ENCODE measurements at places on chromosomes 12 and 14.

- DNase-seq = no peak
Measured at GRCh38 chr14:70685474-70686197, 43.9 kb downstream of the TTC9 start.

DNA sequence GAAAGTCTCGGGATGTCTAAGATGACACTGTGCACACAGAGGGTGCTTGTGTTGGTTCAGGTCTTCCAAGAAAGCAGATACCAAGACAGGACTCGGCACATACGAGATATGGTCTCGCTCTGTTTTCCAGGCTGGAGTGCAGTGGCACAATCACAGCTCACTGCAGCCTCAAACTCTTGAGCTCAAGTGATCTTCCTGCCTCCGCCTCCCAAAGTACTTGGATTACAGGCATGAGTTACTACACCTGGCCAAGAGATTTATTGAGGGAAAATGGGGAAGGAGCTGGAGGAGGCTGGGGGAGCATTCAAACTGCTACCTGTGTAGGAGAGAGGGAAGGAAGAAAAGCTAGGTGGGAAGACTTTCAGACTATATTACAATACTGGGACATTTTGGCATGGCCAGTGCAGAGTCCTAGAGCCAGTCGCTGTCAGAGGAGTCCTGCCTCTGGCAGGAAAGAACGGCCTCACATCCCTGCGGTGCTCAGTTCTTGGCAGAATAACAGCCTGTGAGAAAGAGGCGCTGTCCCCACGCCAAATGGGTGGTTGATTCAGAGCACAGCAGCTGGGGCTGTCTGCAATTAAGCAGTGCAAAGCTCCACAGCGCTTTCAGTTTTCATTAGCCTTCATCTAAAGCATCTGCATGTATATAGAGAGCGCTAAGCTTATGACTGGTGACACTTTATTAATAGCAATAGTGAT lies 18.3 kb downstream of the SLC17A8 start:
- DNase-seq = no peak

DNA sequence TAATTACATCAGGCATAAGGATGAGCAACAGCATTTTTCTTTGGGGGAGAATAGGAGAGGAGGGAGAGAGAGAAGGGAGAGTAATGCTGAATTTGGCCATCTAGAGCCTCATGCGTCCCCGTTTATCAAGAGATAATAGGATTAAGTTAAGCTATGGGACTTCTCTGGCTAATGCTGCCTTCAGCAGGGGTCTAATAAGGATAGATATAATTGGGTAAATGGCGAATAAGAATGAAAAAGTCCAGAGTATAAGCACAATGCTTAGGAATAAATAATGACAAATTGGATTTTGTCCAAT lies 470.0 kb downstream of the EGLN3 start:
- DNase-seq = no peak

- no peak for DNase-seq
Measured at GRCh38 chr12:44507461-44507860, 368.7 kb downstream of the NELL2 start.

DNA sequence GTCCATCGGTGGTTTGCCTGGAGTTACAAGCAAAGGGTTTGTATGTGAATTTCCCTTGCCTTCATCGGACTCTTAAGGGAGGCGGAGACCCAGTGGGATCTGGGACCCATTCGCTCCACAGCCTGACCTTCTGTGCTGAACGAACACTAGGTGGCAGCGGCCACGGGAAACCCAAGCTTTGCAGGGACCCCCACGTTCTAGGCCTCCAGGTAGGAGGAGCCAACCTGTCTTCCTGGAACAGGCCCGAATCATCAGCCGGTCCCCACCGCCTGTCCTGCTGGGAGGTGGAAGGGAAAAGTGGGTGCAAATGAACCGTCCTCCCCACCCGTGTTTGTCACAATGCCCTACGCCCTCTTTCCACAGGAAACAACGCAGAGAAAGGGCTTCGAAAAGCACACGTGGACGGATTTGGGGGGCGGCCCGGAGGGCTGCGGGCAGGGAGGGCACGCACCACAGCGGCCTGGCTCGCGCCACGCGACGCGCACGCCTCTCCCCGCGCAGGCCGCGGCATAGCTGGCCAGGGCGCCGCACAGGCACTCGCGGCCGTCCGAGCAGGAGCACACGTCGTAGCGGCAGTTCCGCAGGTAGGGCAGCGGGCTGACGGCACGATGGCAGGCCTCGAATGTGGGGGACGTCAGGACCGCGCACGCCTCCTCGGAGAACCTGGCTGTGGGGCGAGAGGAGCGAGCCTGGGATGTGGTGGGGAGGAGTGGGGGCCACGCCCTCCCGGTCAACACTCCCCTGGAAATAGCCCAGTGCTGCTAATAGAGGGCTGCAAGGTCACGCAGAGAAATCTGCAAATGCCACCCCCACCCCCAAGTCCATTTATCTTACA lies 67.8 kb downstream of the VWF start:
- DNase-seq = no peak

DNA sequence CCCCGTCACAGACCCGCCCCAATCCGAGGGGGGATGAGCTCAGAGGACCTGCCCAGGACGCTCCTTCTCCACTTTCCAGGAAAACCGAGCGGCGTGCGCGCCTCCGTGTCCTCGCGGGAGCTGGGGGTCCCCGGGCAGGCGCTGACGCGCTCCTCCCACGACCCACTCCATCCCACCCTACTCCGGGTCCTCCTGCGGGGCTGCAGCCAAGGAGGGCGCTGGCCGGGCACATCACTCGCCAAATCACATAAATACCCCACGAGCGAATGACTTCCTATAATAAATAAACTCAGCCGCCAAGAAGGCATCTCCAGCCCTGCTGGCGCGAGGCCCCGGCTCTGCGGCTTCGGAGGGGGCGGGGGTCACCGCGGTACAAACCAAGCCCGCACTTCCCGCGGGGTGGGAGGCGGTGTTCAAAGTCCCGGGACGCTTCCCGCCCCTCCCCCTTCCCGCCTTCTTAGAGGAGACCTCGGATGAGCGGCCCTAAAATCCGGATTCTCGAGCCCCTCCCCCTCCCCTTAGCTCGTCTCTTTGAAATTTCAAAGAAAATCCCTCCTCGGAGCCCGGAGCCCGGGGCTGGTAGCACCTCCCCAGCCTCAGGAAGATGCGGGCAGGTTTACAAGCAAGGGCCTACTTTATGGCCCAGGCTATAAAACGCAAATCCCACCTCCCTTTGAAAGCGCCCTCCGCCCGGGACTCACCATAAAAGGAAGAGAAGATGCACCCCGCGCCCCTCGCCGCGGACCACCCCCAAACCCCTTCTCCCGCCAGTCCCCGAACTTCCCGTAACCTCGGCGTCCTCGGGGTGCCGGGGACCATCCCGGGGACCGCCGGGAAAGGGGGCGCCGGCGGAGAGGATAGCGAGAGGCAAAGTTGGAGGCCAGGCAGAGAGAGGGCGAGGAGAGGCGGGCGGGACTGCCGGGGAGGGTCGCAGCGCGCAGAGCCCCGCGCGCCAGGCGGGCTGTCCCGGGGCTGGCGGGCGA lies 712 bp upstream of the FZD10 start:
- DNase-seq = no peak

DNA sequence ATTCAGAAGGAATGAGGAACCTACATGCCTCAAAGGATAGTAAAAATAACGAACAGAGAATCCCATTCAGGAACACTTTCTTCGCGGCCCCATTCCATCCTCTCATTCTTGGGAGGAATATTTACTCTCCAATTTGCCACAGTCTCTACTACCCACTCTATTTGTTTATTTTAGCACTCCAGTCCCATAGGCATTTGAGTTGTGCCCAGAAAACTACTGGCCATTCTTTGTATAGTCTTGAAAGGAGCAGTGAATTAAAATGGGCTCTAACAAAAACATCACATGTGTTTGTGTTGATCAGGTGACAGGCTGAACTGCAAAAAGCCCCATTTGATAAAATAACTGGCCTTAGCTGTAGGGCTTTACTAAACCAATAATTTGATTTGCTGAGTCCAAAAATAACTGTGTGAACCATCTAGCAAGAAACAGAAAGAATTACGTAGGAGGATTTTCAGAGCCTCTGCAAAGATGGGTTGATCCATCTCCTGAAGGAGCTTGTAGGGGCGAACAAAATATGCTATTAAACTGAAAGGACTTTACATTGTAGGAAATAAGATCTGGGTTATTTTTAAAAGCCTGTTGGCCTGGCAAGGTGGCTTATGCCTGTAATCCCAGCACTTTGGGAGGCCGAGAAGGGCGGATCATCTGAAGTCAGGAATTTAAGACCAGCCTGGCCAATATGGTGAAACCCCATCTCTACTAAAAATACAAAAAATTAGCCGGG lies 142.3 kb upstream of the CPNE8 start:
- DNase-seq = no peak

DNA sequence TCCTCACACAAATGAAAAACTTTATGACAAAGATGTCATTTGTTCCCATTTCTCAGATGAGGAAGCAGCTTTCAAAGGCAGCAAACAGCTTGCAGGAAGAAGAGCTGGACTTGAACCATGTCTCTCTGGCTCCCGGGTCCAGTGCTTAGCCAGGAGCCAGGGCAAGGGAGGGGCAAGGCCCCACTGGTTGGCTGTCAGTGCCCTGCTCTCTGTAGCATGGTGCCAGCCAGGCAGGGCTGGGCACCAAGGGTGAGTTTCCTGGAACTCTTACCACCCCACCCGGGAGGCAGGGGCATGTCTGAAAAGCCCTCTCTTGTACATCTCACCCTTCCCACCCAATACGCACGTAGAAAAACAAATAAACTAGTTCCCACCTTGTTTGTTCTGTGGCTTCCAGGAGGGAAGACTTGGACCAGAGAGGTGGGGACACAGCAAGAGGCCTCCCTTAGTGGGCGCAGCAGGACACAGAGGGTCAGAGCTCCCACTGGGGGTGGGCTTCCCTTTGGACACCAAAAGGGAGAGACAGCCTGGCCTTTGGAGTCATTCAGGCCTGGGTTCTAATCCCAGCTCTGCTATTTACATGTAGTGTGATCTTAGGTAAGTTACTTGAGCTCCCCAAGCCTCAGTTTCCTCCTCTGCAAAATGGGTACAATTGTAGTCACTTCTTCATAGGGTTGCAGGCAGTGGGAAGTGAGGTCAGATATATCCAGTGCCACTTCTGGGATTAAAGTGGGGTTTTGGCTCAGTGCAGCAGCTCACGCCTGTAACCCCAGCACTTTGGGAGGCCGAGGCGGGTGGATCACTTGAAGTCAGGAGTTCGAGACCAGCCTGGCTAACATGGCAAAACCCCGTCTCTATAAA lies 17.2 kb downstream of the TRPV4 start:
- no peak for DNase-seq

DNA sequence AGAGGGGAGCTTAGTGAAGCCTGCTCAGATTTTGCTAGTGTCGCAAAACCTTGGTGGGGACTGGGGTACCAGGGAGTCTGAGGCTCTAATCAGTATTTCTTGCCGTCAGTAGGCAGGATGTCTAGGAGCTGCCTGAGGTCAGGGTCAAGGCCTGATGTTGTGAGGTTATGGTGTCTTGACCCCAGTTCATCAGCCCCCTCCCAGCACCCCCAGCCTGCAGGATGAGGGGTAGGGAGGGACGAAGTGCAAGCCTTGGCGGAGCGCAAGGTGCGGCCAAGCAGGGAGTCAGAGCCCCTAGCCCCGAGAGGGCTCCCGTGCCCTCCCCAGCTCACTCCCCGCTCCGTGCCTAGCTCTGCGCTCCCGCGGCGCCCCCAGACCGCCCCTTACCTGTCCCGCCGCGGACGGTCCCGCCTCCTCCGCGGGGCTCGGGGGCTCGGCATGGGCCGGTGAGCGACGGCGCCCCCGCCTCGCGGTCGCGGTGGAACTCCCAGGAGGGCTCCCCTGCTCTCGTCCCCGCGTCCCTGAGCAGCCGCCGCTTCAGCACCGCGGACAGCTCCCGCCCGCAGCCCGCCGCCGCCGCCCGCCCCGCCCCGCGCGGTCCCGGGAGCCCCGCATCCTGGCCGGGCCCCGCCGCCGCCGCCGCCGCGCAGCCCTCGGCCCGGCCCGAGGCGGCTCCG lies 347 bp downstream of the SYNDIG1L start:
- peak; percentile 24 for DNase-seq

DNA sequence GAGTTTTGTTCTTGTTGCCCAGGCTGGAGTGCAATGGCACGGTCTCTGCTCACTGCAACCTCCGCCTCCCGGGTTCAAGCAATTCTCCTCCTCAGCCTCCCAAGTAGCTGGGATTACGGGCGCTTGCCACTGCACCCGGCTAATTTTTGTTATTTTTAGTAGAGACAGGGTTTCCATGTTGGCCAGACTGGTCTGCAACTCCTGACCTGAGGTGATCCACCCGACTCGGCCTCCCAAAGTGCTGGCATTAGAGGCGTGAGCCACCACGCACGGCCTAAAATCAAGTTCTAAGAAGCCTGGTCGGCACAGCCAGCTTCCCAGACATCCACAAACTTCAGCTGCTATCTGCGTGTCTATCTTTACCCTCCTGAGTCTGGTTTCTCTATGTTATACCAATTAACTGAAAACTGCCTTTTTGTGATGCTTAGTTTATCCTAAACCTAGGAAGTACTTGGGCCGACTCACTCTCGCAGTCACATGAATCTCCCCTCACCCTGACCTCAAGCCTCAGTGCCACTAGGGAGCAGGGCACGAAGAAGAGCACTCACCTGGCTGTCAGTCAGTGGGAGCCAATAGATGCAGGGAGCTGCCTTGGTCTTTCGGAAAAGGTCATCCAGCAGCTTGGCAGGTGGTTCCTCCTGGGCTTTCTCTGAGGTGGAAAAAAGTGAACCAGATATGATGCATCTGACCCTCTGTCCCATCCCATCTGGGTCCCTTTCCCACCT lies 3.4 kb upstream of the CDH24 start:
- no peak for DNase-seq

DNA sequence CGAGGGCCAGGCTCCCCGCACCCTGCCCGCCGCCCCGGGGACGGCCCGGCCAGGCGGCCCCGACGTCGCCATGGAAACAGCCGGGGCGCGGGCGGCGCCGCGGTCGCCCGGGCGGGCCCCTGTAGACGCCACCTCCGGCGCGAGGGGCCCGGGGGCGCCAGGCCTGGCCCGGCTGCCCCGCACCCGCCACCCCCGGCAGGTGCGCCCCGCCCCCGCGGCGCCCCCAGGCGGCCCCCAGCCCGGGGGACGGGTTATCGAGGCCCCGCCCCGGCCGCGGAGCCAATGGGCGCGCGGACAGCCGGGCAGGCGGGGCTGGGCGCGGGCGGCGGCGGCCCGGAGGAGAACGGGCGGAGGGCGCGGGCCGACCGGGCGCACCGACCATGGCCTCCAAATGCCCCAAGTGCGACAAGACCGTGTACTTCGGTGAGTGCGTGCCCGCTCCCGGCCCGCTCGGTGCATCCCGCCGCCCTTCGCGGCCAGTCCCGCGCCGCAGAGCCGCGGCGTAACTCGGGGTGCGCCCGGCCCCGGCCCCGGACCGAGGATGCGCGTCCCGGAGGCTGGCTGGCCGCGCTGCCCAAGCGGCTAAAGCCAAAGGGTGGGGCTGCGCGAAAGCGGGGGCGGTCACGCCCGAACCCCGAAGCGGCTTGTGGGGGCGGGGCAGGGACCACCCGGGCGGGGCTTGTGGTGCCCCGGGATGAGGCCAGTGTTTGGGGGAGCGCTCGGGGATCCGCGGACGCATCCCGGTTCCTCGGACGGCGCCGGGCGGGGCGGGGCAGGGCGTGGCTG lies at the start of gene CRIP2:
Gene CRIP2, plus strand, starts transcription at position 339 of the 786 bp plus-strand sequence. Its CDS starts 42 bp downstream, at position 381.
- no peak for DNase-seq

- DNase-seq = no peak
Measured at GRCh38 chr14:95465358-95465757, 51.1 kb downstream of the SYNE3 start.

GRCh38 chr12:119177724-119178380 lies 879 bp upstream of the HSPB8 start:
- DNase-seq = no peak

- DNase-seq = no peak
Measured at GRCh38 chr12:32889011-32889760, 7.4 kb downstream of the PKP2 start.

GRCh38 chr12:6553051-6553868 lies 2.6 kb downstream of the IFFO1 start:
- no peak for DNase-seq
